ENCODE measurements at places on chromosomes 1 and 21.

DNA sequence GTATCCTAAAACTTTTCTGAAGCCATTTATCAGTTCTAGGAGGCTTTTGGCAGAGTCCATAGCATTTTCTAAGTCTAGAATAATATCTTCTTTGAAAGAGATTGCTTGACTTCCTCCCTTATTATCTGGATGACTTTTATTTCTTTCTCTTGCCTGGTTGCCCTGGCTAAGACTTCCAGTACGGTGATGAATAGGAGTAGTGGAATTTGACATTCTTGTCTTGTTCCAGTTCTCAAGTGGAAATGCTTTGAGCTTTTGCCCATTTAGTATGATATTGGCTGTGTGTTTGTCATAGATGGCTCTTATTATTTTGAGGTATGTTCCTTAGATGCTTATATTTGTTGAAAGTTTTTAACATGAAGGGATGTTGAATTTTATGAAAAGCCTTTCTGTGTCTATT lies 1647.9 kb downstream of the PLA2G4A start:
- no peak for DNase-seq

DNA sequence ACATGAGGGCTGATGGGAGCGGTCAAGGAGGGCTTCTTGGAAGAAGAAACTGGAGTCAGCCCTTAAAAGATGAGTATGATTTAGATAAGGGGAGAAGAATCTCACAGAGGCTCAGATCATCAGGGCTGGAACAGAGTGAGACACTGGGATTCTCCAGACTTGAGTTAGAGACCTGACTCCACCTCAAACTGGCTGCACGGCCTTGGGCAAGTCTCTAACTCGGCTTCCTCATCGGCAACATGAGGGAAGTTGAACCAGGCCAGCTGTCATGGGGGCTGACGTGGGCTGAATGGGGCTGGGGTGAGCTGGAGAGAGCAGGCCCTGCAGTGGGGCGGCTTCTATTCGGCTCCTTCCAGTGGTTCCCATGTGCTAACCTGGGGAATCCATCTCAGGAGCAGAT lies 2.5 kb downstream of the C1QC start:
- DNase-seq = no peak

GRCh38 chr1:180927348-180927747 lies 14.7 kb downstream of the KIAA1614 start:
- DNase-seq = no peak

GRCh38 chr1:192627901-192628300 lies 8.0 kb upstream of the RGS13 start:
- DNase-seq = no peak

GRCh38 chr1:106289265-106289928 lies 767.1 kb upstream of the PRMT6 start:
- no peak for DNase-seq

DNA sequence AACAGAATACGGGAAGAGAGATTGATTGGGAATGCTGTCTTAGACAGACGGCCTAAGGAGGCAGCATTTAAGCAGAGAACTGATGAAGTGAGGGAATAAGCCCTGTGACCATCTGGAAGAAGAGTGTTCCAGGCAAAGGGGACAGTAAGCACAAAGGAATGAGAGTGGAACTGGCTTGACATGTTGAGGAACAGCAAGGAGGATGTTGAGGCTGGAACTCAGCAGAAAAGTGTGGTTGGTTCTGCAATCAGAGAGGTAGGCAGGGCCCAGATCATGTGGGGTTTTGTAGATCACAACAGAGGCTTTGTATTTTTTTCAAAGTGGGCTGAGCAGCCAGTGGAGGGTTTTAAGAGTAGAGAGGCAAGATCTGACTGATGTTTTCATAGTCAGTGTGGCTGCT lies 157.4 kb downstream of the DNM3 start:
- no peak for DNase-seq

DNA sequence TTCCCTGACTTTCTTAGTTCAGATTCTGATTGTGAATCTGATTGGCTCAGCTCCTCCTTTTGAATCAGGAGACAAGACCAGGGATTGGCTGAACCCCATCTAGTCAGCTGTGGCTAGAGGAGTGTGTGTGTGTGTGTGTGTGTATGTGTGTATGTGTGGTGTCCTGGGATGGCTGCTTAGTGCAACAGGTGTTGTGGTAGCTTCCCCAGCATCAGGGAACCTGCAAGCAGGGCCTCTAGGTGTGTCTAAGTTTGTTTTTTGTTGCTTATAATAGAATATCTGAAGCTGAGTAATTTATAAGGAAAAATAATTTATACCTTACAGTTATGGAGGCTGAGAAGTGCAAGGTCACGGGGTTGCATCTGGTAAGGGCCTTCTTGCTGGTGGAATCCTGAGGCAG lies 13.2 kb upstream of the ALPL start:
- no peak for DNase-seq

Measured in activated CD4-positive, alpha-beta T cell treated with anti-CD3 and anti-CD28 coated beads for 4 hours (primary cell).